Fibroblast of lung (primary cell): ENCODE measurements at places on chromosomes 1 and 21. TPM values are rescaled to one million over a fixed set of nuclear protein-coding genes. Genes with fewer than 3 reads are reported as not detected.

TTC4 gene
- 18.2 and 19.3 TPM in 2 replicates for total RNA-seq

SLC44A5 gene
- under 0.01 TPM in 2 replicates for total RNA-seq

- H3K27ac ChIP-seq, result no peak overlapping the region
- no peak overlapping the region for H3K4me3 ChIP-seq
- peaks cover 8% of the 10 kb centered on the region for H3K4me1 ChIP-seq
- no peaks in the 10 kb centered on the region for H3K36me3 ChIP-seq
Observed at GRCh38 chr1:66731170-66731865, 20.9 kb upstream of the DYNLT5 start.

DNA sequence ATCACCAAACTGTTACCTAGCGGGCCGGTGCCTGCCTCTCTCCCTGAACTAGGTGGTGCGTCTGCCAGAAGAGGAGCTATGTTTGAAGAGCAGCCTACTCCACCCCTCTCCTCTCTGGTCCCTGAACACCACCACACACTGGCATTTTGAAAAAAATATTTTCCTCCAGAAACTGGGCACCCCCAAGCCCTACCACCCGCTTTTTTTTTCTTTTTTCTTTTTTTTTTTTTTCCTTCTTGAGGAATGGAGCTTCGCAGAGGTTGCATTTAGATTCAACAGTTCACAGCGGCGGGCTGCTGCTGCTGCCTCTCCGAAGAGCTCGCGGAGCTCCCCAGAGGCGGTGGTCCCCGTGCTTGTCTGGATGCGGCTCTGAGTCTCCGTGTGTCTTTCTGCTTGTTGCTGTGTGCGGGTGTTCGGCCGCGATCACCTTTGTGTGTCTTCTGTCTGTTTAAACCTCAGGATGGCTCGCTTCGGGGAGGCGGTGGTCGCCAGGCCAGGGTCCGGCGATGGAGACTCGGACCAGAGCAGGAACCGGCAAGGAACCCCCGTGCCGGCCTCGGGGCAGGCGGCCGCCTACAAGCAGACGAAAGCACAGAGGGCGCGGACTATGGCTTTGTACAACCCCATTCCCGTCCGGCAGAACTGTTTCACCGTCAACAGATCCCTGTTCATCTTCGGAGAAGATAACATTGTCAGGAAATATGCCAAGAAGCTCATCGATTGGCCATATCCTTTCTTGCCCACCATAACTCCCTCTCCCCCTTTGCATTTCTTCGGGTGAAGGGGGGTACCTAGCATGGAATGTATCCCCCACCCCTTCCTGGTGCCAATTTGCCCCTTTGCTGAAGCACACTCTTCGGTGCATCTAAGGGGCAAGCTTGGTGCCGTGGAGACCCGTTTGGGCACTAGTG is at the start of gene CACNA1E:
CACNA1E (plus strand) TSS at position 233 of the 911 bp plus-strand sequence; CDS start at position 461, 228 bp downstream.
- no peaks in the 10 kb centered on the region for H3K4me1 ChIP-seq
- no peak within 1 kb of the TSS for H3K27ac ChIP-seq
- H3K27me3 ChIP-seq, result peaks cover 10% of the 10 kb centered on the region
- H3K4me3 ChIP-seq, result no peak within 1 kb of the TSS

CR1L gene
- under 0.01 TPM in 1 of 2 replicates, not detected in the other for total RNA-seq

DNA sequence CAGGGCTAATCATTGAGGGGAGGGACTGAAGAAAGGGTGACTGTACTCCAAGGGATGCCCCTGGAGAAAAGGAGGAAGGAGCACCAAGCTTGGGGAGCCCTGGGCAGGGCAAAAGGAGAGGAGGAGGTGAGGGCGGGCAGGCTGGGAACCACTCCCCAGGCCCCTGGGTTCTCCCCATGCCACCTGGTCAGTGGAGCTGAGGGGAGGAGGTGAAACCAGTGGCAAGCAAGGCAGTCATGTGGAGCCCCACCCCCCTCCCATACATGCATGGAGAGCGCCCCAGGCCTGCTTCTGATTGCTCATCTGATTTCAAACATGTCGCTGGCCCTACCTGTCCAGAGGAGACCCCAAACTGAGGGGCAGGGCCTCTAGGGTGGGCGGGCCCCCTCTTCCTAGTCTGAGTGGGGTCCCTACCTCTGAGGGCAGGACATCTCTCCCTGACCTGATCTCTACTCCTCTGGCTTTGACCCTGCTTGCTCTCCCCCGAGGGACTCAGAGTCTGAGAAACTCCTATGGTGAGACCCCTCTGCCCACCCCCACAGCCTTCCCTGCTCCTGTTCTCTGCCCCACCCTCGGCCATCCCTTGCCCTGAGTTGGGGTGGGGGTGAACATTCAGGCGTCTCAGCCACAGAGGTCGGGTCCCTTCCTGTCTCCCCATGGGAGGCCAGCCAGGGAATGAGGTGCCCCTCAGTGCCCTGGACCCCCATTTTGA is 18.6 kb downstream of the INSRR start:
- H3K27me3 ChIP-seq, result peaks cover 43% of the 10 kb centered on the region
- H3K27ac ChIP-seq, result no peak overlapping the region
- DNase-seq, result no peak
- H3K4me3 ChIP-seq, result no peak overlapping the region

FAM72B gene
- total RNA-seq, result 0.51 and 2.3 TPM in 2 replicates

CITED4 gene
- total RNA-seq, result 1.7 and 2.6 TPM in 2 replicates

- no peaks in the 10 kb centered on the region for H3K36me3 ChIP-seq
- no peak overlapping the region for H3K4me3 ChIP-seq
- no peaks in the 10 kb centered on the region for H3K27me3 ChIP-seq
Observed at GRCh38 chr1:154902938-154903566, 33.0 kb upstream of the KCNN3 start.
